ENCODE measurements at places on chromosomes 1 and 21.

GRCh38 chr1:110309139-110309538, 30.0 kb upstream of the RBM15 start:
- no peak overlapping the region for H3K4me3 ChIP-seq
- H3K4me1 ChIP-seq = no peaks in the 10 kb centered on the region

GRCh38 chr1:45230537-45230936, 24.1 kb upstream of the ZSWIM5 start:
- H3K4me1 ChIP-seq = no peaks in the 10 kb centered on the region
- DNase-seq = peak; percentile 4
- H3K27me3 ChIP-seq = no peaks in the 10 kb centered on the region
- no peak overlapping the region for H3K4me3 ChIP-seq

DNA sequence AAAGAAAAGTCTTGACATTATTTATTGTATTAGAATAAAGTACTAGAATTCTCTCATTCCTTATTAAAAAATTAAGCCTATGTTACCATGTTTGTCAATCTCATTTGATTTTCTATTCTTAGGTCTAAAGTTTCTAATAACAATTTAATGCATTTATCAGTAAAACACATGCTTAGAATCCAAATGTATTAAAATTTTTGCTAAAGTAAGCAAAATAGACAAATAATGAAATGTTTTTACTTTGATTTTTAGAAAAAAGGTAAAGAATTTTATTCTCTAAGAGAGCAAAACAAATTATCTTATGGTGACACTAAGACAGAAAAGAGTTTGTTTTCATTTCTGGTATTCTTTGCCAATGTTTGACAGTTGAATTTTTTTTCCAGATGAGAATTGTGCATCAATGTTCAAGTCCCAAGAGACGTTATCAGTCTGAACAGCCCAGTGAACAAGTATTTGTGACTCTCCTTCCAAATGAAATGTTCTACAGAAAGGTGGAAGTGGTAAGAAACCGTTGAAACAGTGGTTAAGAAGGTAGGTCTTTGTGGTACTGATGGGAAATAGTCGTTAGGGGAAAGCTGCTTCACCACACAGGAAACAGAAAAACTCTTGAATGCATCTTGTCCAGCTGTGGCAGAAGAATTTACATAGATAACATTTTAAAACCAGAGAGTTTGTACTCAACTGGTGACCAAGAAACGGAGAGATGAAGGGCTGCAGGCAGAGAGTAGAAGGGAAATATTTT, 402.5 kb downstream of the PTPRC start:
- no peak for DNase-seq
- no peaks in the 10 kb centered on the region for H3K36me3 ChIP-seq
- peaks cover 20% of the 10 kb centered on the region for H3K27me3 ChIP-seq
- peak overlapping the region; percentile 22 for H3K4me3 ChIP-seq
- no peak overlapping the region for H3K27ac ChIP-seq
- H3K4me1 ChIP-seq = peaks cover 19% of the 10 kb centered on the region

DNA sequence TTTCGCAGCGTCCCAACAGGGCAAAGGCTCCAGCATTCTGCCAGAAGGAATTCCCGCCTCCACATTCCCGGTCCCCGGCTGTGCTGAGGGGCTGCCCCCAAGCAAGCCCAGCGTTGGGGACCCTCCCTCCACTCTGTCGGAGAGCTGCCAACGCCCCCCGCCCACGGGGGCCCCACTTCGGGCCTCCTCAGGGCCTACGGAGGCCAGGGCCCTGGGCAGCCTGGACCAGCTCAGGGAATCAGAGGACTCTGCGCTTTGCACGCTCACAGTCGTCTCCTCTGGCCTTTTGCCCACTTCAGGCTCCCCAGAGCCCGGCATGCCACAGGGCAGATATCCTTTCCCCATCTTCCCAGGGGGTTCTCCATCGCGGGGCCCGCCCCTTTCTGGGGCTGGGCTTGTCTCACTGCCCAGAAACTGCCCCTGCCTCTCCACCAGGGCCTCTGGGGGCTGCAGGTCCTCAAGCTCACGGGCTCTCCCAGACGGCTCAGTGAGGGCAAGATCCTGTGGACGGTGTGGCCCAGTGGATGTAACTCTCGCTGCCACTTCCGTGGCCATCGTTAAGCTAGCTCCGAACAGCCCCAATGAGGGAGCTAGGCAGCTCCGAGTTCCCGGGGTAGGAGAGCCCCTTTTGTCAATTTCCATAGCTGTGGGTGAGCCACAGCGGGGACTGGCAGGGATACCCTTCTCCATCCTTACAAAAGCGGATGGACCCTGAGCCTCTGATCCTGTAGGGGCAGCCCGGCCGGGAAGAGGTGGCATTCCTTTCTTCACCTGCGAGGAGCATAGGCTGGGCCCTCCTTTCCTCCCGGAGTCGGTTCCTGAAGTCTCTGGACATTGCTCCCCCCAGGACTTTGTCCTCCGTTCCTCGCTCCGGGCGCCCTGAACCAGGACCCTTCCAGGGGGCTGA, 2.8 kb downstream of the ITPKB start:
- peak overlapping the region; percentile 87 for H3K4me3 ChIP-seq
- peak overlapping the region; percentile 89 for H3K27ac ChIP-seq
- H3K4me1 ChIP-seq = peaks cover 48% of the 10 kb centered on the region

GRCh38 chr1:8839990-8840389, 22.6 kb upstream of the RERE start:
- DNase-seq = no peak
- H3K27me3 ChIP-seq = no peaks in the 10 kb centered on the region
- H3K27ac ChIP-seq = no peak overlapping the region
- H3K4me3 ChIP-seq = no peak overlapping the region
- no peaks in the 10 kb centered on the region for H3K36me3 ChIP-seq

DNA sequence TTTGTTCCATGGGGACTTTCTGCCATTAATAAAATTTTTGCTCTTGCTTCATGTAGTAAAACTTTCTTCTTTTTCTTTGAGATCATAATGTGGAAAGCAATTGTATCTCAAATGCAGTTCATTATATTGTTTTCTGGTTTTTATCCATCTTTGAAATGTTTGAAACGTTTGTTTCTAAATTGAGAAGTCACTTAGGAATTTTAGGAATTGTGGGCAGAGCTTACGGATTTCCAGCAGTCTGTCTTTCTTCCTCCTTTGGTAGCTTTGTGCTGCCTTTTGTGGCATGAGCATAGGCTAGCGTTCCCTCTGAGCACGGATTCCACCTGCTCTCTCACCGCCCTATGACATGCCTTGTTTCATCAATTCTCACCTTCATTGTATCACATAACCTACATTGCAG, 2.9 kb upstream of the ST6GALNAC5 start:
- no peaks in the 10 kb centered on the region for H3K36me3 ChIP-seq
- H3K4me3 ChIP-seq = no peak overlapping the region
- H3K4me1 ChIP-seq = no peaks in the 10 kb centered on the region
- H3K27ac ChIP-seq = no peak overlapping the region
- DNase-seq = no peak

- H3K27ac ChIP-seq = no peak overlapping the region
- no peaks in the 10 kb centered on the region for H3K4me1 ChIP-seq
- H3K36me3 ChIP-seq = peaks cover 4% of the 10 kb centered on the region
- H3K27me3 ChIP-seq = peaks cover 11% of the 10 kb centered on the region
- DNase-seq = no peak
These were observed 28.6 kb upstream of the KDM4A start for GRCh38 chr1:43621386-43621785.

GRCh38 chr1:216560527-216560926, 137.3 kb upstream of the USH2A start:
- H3K4me1 ChIP-seq = no peaks in the 10 kb centered on the region
- H3K4me3 ChIP-seq = no peak overlapping the region

- no peaks in the 10 kb centered on the region for H3K36me3 ChIP-seq
- H3K4me1 ChIP-seq = no peaks in the 10 kb centered on the region
- peaks cover 54% of the 10 kb centered on the region for H3K27me3 ChIP-seq
- DNase-seq = no peak
These were observed 15.8 kb upstream of the REG4 start for GRCh38 chr1:119827010-119827409.

GRCh38 chr1:229537894-229538293, 20.6 kb downstream of the ABCB10 start:
- no peak overlapping the region for H3K4me3 ChIP-seq
- H3K27me3 ChIP-seq = no peaks in the 10 kb centered on the region
- DNase-seq = no peak
- peaks cover 51% of the 10 kb centered on the region for H3K36me3 ChIP-seq
- H3K4me1 ChIP-seq = no peaks in the 10 kb centered on the region

DNA sequence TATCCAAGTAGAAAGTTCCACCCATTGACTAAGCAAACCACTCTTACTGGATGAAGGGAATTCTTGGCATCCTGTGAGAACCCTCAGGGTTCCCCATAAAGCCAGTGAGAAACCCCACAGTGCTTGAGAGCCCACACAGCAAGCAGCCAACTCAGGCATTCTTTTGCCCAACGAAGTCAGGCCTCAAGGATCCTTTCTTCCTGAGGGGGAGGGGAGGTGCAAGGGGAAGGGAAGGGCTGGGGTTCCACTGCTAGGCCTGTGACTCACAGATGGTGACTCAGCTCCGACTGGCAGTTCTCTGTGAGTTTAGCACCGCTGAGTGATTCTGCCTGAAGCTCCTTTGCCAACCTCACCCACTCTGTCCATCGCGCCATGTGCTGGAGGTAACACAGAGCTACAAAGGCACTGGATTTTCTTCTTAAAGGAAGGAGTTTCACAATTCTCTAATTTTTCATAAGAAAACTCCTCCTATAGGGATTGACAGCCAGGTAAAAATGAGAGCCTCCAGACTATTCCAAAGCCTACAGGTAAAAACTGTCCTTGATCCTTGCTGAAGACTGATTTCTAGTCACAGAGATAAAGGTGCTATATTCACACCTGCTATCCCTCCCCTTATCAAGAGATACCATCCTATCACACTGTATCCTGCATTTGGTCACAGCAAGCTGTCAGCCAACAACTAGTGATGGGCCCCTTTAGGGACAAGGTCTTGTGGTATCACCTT, 4.8 kb downstream of the ENO1 start:
- H3K4me1 ChIP-seq = peaks cover 40% of the 10 kb centered on the region
- peaks cover 93% of the 10 kb centered on the region for H3K36me3 ChIP-seq
- peak; percentile 31 for DNase-seq
- H3K4me3 ChIP-seq = peak overlapping the region; percentile 85
- H3K27ac ChIP-seq = peak overlapping the region; percentile 76
- H3K27me3 ChIP-seq = no peaks in the 10 kb centered on the region

DNA sequence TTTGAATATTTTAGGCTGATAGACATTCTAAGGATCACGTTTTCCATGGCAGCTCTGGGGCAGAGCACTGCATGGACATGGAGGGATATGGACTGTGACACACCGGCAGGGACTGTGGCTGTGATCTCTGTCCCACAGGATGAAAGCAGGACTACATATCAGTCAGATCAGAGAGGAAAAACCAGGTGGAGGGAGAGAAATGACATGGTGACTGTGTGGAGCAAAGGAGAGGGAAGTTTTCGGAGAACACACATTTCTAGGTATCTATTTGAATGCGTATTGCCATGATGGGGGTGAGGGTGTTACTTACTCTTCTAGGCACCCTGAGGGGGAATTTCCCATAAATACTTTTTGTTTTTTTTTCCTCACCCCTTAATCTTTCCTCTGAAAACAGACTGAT, 3.2 kb upstream of the CD1C start:
- H3K27me3 ChIP-seq = peaks cover 52% of the 10 kb centered on the region
- no peak overlapping the region for H3K27ac ChIP-seq
- no peaks in the 10 kb centered on the region for H3K36me3 ChIP-seq
- H3K4me3 ChIP-seq = no peak overlapping the region
- H3K4me1 ChIP-seq = peaks cover 5% of the 10 kb centered on the region

- H3K27me3 ChIP-seq = no peaks in the 10 kb centered on the region
- no peak overlapping the region for H3K4me3 ChIP-seq
- no peaks in the 10 kb centered on the region for H3K4me1 ChIP-seq
- DNase-seq = no peak
- no peak overlapping the region for H3K27ac ChIP-seq
These were observed 19.6 kb upstream of the PDE9A start for GRCh38 chr21:42633858-42634257.

GRCh38 chr1:66732407-66733166, 19.7 kb upstream of the DYNLT5 start:
- H3K4me3 ChIP-seq = no peak overlapping the region
- no peaks in the 10 kb centered on the region for H3K36me3 ChIP-seq
- DNase-seq = no peak
- peaks cover 21% of the 10 kb centered on the region for H3K27me3 ChIP-seq

- H3K27me3 ChIP-seq = no peaks in the 10 kb centered on the region
- no peak overlapping the region for H3K27ac ChIP-seq
- H3K36me3 ChIP-seq = no peaks in the 10 kb centered on the region
- no peak overlapping the region for H3K4me3 ChIP-seq
- H3K4me1 ChIP-seq = no peaks in the 10 kb centered on the region
- DNase-seq = no peak
These were observed 19.7 kb downstream of the PBX1 start for GRCh38 chr1:164578479-164579200.

DNA sequence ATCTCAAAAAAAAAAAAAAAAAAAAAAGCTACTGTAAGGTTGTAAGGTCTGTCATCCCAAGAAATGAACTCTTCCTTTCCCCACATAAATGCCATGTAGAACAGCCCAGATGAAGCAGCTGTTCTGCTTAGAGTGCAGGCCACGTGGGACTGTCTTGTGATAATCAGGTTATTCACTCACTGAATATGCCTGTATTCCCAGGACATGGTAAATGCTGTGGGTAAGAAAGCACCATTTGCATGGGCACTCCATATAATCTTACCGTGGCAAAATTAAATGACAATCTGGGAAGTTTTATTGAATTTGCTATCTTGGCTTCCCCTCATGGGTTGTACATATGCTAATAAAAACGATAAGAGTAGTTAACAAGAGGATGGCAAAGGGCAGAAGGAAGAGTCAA, 13.8 kb downstream of the RGS5 start:
- no peaks in the 10 kb centered on the region for H3K4me1 ChIP-seq
- no peak overlapping the region for H3K27ac ChIP-seq
- no peak for DNase-seq
- peaks cover 32% of the 10 kb centered on the region for H3K27me3 ChIP-seq
- H3K36me3 ChIP-seq = no peaks in the 10 kb centered on the region
- no peak overlapping the region for H3K4me3 ChIP-seq

DNA sequence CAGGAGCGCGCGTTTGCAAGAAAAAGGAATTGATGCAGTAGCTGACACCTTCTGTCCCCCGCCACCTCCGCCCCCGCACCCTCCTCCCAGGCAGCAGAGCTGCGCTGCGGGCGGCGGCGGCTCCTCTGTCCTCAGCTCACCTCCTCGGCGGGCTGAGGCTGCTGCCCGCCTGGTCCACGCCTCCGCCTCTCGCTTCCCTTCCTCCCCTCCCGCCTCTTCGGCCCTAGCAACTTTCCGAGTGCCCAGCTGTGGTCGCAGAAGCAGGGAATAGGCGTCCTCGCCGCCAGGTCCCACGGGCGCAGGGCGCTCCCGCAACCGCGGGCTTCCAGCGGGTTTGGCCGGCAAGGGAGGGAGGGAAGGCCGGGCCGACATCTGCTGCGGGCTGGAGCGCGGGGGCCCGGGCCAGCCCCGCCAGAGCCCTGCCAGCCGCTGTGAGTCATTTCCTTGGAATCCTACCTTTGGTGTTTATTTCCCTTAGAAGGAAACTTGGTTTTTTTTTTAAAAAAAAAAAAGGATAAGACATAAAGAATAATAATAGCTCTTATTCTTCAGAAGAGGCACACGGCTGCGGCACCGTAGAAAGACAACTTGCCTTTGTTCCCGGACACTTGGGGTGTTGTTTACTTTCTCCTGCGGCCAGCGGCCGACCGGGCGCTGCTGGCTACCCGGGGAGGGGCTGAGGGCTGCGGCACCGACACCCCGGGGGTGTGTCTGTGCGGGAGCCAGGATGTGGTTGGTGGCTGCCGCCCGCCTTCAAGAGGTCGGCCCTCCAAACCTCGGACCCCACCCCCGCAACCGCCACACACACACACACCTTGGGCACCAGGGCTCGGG, 1.1 kb downstream of the SERTAD4 start:
- no peak overlapping the region for H3K27ac ChIP-seq
- DNase-seq = no peak
- H3K27me3 ChIP-seq = peaks cover 56% of the 10 kb centered on the region
- H3K36me3 ChIP-seq = no peaks in the 10 kb centered on the region
- H3K4me3 ChIP-seq = peak overlapping the region; percentile 63
